Endodermal cell (in vitro differentiated cells): ENCODE measurements at places on chromosomes 1 and 21. TPM values are rescaled to one million over a fixed set of nuclear protein-coding genes. Genes with fewer than 3 reads are reported as not detected.

- no peak for DNase-seq
Measured at GRCh38 chr21:46538262-46538661, 66.6 kb downstream of the S100B start.

- DNase-seq: no peak
Measured at GRCh38 chr21:42002421-42002958, 7.7 kb downstream of the ZBTB21 start.

- DNase-seq: no peak
Measured at GRCh38 chr1:8430476-8430875, 112.6 kb downstream of the SLC45A1 start.

DNA sequence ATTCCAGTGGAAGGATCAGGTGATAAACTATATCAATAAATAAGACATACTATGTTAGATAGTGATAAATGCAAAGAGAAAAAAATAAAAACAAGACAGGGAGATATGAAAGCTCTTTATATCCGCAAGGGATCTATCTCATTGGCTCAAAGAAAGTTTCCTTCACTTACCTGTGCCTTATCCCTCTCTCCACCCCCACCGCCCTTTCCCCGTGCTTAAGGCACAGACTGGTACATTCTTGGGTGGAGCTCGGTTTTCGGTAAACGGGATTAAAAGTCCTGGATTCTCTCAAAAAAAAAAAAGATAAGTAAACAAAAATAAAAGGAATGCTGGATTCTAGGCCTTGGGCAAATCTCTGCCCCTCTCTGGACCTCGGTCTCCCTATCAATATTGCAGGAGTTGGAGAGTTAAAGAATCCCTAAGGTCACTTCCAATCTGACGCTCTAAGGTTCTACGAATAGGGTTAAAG is 593 bp upstream of the DNAJC16 start:
- DNase-seq: no peak

DNA sequence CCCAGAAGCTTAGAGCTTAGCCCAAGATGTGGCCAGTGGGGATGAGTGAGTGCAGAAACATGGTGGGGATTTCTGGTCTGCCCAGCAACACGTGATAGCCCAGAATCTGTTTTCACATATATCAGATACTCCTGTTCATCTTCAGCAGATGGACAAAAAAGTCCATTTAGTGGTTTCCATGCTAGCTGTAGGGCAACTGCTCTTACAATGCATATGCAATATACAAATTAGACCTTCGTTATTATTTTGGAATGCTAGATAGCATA is 96.9 kb upstream of the SGIP1 start:
- no peak for DNase-seq

GRCh38 chr1:238457610-238458009 is 566.9 kb upstream of the ZP4 start:
- DNase-seq: no peak

- DNase-seq: no peak
Measured at GRCh38 chr1:96808191-96808590, 86.6 kb downstream of the PTBP2 start.

GRCh38 chr21:34498623-34499022 is 13.4 kb downstream of the KCNE1 start:
- DNase-seq: no peak

DNA sequence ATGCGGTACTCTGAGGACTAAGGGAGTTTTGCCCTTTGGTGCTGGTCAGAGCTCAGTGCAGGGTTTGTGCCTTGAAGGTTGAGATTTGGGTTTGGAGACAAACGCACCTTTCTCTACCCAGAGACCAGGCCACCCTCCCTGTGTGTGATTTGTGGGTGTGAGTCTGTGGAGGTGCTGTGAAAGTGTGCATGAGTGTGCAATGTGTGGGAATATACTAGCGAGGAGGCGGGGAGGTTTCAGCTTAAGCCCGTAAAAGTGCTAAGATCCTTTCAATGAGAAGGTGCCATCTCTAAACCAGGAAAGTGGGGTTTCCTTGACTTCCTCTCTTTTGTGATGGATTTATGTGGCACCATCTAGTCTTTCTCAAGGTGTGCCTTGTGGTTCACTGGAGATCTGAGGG is 225.7 kb downstream of the HHAT start:
- DNase-seq: no peak

DNA sequence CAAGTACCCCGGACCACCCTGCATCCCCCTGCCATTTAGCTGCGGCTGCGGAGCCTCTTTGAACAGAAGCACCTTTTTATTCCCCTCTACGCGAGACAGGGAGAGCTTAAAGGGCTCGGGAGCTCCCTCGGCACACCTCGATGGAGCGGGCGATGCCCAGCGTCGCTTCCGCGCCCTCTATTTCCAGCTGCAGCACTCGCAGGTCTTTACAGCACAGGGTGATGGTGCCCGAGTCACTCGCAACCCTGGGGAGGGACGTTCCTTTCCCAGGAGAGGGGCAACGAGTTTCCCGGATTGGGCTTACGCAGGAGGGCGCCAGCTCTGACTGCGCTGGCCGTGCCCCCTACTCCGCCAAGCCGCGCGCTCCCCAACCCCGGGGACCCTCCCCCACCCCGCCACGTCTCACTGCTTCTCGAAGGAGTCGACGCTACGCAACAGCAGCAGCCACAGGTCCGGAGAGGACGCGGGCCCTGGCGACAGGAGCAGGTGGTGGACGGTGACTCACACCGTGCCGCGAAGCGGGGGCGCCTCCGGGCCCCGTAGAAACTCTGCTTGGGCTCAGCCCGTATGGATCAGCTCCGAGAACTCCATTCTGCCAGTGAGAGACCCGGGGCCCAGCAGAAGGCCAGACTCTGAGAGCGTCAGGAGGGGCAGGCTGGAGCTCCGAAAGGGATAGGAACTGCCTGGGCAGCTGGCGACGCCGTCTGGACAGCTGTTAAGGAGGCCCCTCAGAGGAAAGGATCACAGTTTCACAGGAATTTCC is 5.8 kb upstream of the FAM167B start:
- peak; percentile 87 for DNase-seq

GRCh38 chr1:7110321-7110720 is 325.1 kb downstream of the CAMTA1 start:
- no peak for DNase-seq

DNA sequence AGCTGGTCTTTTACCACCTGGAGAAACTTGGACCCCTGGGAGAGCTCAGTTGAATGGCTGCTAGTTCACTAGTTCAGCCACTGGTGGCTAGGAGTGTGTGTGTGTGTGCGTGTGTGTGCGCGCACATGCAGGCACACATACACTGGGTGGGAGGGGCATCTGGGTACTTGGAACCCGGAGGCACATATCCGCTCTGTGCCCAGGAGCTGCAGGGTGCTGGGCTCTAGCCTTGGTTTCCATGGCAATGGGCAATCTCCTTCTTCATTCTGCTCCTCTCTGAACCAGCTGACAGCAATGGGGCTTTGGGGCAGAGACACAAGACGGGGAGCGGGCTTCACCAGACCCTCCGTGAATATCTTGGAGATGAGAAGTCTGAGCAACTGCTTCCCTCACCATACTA is 87.1 kb upstream of the DISP3 start:
- no peak for DNase-seq

- DNase-seq: no peak
Measured at GRCh38 chr1:22525646-22526045, 37.6 kb upstream of the EPHA8 start.

KRTAP19-8 gene
- total RNA-seq: not detected in 2 replicates

EXTL1 gene
- 1.8 to 3.7 TPM (median 3.7 TPM) in 3 replicates for total RNA-seq

SMIM11 gene
- 1.5 and 2.4 TPM in 2 replicates for total RNA-seq

ALPL gene
- 81.4 to 106 TPM (median 94.8 TPM) in 3 replicates for total RNA-seq

AGT gene
- not detected in 2 replicates for total RNA-seq

OXCT2 gene
- total RNA-seq: 1.5 to 4.7 TPM (median 1.8 TPM) in 3 replicates

EPS8L3 gene
- not detected in 2 replicates for total RNA-seq

CDKN2C gene
- 0.66 and 0.70 TPM in 2 replicates for total RNA-seq

PLA2G5 gene
- total RNA-seq: not detected in 2 replicates

GBP5 gene
- total RNA-seq: not detected in 3 replicates
